ENCODE measurements at places on chromosomes 12 and 14. TPM values are rescaled to one million over a fixed set of nuclear protein-coding genes. Genes with fewer than 3 reads are reported as not detected.

The PZP gene
- 0.30 TPM for polyA plus RNA-seq

The FOXM1 gene
- polyA plus RNA-seq: 40.9 TPM

The OAS1 gene
- 13.8 TPM for polyA plus RNA-seq

GRCh38 chr12:124322271-124322998, 27.5 kb downstream of the RFLNA start:
- no peak for DNase-seq

DNA sequence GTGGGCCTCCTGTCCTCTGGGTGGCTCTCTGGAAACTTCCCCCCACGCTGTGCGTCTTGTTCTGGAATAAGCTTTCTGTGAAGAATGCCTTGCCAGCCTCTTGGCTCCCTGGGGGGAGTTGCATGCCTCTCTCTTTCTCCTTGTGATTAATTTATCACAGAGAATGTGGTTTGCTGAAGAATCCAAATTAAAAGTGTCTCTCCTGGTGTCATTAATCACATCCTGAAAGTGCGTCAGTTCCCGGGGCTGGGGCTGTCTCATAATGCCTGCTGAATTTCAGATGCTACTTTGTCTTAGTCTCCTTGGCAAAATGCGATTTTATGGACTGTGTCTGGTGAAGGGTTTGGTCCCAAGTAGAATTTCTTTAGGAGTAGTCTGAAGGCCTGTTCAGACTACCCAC, 787.7 kb upstream of the TMEM132C start:
- DNase-seq: no peak

DNA sequence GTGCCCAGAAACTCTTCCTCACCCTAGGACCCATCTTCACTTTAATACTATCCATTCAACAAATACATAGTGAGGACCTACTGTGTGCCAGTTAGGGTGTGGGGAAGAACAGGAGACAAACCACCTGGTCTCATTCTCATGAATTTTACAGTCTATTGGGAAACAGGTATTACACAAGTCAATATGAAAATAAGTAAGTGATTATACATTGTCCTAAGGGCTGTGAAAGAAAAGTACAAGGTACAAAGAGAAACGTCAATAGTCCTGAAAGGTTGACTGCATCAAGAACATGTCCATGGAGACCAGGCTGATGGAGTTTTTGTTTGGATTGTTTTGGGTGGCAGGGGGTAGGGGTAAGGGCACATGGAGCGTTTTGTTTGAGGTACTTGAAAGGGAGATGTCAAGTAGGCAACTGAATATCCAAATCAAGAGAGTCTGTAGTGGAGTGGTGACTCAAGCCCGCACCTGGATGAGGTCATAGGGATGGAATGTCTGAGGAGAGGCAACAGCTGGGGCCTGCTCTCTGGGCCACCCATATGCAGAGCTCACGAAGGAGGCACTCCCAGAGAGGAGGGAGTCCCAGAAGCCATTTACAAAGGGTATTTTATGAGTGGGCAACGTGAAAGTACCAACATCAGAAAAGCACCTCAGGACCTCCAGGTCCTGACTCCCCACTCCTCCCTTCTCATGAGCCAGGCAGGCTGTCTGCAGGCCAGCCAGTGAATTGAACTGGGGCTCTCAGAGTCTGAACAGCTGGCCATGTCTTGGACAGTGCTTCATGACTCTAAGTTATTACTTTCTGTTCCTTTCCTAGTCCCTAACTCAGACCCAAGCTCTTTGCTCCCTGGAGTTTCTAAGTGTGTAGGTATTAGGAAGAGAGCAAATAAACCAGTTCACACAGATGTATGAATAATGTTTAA, 272.0 kb downstream of the ZFP36L1 start:
- DNase-seq: no peak

DNA sequence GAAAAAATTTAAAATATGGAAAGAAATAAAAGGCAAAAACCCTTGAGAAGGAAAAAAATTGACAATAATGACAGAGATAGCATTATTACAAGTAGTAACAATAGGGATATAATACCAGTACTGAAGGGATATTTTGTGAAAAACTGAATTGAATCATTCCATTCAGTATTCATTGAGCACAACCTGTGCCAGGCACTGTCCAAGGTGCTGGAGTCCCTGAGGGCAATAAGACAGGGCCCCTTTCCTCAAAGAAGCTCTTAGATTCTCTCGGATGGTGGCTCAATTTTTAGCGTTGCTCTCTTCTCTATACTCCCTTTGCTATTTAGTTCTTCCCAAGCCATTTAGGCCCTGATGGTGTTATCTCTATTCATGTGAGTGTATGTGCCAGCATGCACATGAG, 34.3 kb upstream of the GAS2L3 start:
- peak; percentile 54 for DNase-seq

- no peak for DNase-seq
These were observed 26.5 kb upstream of the ACTN1 start for GRCh38 chr14:69005432-69006148.

- DNase-seq: no peak
These were observed 32.1 kb upstream of the SGPP1 start for GRCh38 chr14:63760014-63760413.

DNA sequence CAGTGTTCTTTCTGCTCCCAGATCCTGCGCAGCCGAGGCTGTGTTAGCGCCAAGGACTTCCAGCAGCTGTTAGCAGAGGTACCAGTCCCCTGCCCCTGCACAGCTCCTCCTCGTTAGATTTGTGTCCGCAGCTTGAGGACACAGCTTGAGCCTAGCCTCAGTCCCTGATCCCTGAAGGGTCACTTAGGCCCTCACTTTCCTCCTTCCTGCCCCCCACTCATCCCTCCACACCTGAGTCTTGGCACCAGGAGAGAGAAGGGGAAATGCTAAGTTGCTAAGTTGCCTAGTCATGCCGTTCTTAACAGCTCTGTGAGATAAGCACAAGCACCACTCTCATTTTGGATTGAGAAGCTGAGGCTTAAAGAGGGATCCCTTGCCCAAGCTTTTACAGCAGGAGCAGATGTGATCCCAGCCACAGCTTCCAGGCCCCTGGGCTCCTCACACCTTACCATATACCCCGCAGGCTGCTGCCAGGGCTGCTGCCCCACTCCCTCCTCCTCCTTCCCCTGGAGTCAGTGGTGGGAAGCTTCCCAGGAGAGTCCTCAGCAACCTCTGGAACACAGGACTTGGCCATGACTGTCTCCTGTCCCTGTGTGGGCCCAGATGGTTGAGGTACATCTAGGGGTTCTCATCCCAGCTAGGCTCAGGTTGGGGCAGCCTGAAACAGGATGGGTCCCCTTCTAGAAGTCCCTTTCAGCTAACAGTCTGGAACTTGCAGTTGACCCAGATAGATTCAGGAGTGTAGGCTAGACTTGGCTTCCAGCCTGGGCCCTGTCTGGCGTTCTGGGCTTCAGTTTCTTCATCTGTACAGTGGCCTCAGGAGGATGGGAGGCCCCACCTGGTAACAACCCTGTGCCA, 975 bp downstream of the OGFOD2 start:
- no peak for DNase-seq

- DNase-seq: no peak
These were observed 59.1 kb upstream of the BICD1 start for GRCh38 chr12:32047357-32048212.

- no peak for DNase-seq
These were observed 23.5 kb downstream of the RPS6KA5 start for GRCh38 chr14:91036741-91037469.

GRCh38 chr12:42728770-42729534, 139.4 kb upstream of the PRICKLE1 start:
- no peak for DNase-seq

DNA sequence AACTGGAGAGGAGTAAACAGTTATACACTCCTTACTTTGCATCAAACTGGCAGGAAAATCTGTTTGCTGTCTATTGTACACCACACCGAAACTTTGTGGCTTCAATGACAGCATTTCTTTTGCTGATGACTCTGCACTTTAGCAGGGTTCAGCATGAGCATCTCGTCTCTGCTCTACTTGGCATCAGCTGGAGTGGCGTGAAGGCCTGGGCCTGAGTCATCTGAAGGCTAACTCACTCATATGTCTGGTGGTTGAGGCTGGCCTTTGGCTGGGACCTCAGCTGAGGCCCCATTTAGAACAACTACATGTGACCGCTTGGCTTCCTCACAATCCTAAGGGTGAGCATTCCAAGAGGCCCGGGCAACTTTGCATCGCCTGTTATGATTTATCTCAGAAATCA, 28.7 kb upstream of the REP15 start:
- DNase-seq: no peak

- DNase-seq: peak; percentile 34
These were observed 114.6 kb downstream of the PPFIA2 start for GRCh38 chr12:81644503-81644902.

- DNase-seq: no peak
These were observed 102.7 kb downstream of the BTG1 start for GRCh38 chr12:92042791-92043531.

GRCh38 chr12:91065396-91065795, 7.6 kb upstream of the KERA start:
- DNase-seq: no peak

- DNase-seq: no peak
These were observed 21.7 kb downstream of the DLK1 start for GRCh38 chr14:100748403-100748802.

All from renal pelvis (tissue), 12 donors.